GM12864 (cell line): ENCODE measurements at places on chromosomes 16 and 17.

GRCh38 chr16:8505327-8505991, 84.9 kb downstream of the TMEM114 start:
- DNase-seq = no peak

DNA sequence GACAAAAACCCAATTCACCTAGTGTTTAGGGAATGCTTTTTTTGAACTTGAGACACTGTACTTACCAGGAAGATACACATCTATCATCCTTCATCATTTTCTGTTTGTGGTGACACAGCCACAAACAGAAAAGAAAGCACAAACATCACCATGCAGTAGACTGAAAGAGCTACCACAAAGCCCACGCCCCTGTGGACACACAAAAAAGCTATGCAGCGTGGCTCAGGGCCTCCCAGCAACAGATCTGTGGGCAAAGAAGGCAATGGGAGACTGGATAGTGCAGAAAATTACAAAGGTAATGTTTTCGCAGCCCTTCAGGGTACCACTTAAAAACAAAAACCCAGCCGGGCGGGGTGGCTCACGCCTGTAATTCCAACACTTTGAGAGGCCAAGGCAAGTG, 9.6 kb downstream of the COTL1 start:
- no peak for DNase-seq

DNA sequence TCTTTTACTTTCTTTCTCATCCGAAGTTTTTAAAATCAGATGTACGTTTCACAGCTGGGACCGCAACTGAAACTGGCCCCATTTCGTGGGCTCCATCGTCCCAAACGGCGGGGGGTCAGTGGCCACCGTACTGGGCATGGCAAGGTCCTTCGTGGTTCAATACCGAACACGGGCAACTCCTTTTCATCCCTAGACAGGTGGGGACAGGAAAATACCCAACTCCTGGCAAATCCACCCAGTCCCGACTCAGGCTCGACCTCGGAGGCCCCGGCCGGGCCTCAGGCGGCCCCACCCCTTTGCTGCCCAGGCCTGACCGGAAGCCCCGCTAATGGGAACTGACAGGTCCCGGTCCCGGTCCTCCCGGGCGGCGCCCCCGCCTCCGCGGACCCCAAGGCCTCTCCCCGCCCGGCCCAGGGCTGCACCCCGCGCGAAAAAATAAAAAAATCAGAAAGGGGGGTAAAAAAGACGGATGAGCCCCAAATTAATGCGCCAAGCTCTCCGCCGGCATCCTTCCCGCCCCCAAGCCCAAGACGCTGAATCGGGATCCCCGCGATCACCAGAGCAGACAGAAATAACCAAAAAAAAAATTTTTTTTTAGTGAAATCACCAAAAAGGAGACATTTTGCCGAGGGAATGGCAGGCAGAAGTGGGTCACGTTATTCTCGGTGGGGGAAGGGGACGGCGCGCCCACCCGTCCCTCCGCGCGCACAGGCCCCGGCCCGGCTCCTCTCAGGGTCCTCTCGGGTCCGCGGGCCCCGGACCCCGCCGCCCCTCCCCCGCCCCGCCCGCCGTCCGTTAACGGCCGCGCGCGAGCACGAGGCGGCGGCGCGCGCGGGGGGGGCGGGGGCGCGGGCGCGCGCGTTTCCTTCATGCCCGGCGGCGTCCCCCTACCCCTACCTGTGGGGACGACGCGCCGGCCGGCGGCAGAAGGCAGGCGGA, 562 bp downstream of the ZC3H7A start:
- DNase-seq = no peak

DNA sequence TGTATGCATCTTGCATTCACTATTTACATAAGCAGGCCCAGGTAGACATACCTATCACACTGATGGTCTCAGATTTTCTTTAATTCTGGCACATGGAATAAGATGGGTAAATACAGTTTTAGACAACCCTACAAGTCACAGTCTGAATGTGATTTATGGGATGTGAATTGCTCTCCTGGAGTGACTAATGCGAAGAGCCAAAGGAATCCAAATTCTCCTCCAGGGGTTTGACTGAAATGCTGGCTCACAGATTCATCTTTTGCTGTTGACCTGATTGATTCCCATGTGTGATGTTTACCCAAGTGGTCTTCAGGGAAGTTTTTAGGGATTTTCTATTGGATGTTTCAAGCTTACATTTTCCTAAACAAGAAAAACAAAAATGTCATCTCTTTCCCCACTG, 277.9 kb upstream of the MON1B start:
- no peak for DNase-seq

GRCh38 chr16:797120-797420, 3.5 kb downstream of the GNG13 start:
- no peak for DNase-seq

DNA sequence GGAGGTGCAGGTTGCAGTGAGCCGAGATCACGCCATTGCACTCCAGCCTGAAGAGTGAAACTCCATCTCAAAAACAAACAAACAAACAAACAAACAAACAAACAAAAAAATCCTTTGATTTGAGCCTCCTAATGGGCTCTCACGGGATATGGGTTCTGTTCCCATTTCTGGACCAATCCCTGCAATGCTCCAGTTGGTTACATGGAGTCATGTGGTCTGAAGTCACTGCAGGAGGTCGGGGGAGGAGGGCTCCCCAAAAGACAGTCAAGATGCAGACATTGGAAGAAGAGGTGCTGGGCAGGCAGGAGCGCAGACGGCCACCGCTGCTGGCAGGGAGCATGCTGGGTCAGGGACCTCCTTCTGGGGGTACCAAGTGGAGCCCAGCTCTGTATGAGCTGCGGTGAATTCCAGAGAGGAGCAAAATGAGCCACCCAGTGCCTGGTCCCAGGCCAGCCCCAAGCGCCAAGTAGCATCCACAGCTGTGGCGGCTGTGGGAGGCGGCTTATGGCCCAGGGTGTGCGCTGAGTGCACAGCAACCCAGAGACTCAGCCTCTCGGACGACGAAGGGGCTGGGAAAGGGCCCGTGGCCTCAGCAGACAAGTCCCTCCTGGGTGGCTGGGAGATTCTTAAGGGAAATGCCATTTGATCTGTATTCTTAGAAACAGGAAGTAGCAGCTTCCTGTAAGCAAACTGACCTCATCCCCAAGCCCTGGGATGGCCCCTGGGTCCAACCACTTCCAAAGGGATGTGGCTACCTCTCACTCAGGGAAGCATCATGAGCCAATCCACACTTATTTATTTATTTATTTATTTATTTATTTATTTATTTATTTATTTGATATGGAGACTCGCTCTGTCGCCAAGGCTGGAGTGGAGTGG, 19.6 kb upstream of the ATP2A3 start:
- DNase-seq = no peak

- DNase-seq = no peak
Measured at GRCh38 chr16:55031481-55031880, 100.8 kb downstream of the IRX5 start.

GRCh38 chr17:35192708-35193107, 1.5 kb downstream of the SLC35G3 start:
- no peak for DNase-seq

- no peak for DNase-seq
Measured at GRCh38 chr16:84790301-84790700, 29.5 kb upstream of the CRISPLD2 start.

DNA sequence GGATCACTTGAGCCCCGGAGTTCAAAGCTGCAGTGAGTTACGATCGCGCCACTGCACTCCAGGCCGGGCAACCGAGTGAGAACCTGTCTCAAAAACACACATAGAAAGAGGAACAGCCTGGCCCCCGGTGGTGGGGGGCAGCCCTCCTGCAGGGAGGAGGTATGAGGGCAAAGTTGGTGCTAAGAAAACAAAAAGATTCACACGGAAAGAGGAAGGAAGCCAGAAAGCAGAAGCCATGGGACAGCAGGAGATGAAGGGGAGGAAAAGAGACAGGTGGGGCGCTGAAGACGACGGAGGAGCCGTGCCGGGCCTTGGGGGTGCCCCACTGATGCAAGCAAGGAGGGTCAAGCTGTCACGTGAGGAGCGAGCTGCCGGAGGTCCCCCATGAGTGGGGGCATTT, 8.2 kb upstream of the C16orf74 start:
- DNase-seq = no peak

DNA sequence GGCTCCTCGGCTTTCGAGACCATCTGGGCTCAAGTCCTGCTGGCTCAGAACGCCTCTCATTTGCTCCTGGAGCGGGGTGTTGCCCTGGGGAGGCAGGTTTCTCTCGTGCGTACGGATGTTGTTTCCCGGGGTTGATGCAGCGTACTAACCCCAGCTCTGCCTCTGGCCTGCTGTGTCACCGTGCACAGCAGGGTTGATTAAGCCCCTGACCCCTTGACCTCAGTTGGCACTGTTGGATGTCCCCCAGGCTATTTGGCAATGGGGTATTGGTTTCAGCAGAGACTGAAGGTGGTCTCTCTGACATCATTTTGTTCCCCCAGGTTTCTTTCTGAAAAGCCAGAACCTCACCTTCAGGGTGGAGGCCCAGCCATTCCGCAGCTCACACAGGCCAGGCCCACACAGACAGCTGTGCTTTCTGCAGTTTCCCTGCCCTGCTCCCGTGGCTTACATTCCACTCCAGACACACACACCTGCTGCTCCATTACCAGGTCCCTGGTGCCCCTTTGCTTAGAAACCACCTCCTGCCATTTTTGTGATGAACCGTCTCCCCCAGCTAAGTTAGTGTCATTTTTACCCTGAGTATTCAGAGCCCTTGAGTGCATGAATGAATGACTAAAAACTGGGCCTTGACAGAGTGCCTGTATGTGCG, 233.5 kb downstream of the CCDC182 start:
- DNase-seq = no peak

DNA sequence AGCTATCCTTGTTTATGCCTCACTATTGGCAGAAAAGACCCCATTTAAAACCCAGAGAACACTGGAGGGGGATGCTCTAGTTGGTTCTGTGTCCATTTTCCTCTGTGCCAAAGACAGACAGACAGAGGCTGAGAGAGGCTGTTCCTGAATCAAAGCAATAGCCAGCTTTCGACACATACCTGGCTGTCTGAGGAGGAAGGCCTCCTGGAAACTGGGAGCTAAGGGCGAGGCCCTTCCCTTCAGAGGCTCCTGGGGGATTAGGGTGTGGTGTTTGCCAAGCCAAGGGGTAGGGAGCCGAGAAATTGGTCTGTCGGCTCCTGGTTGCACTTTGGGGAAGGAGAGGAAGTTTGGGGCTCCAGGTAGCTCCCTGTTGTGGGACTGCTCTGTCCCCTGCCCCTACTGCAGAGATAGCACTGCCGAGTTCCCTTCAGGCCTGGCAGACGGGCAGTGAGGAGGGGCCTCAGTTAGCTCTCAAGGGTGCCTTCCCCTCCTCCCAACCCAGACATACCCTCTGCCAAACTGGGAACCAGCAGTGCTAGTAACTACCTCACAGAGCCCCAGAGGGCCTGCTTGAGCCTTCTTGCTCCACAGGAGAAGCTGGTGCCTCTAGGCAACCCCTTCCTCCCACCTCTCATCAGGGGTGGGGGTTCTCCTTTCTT, 56.1 kb downstream of the IGF2BP1 start:
- DNase-seq = no peak

GRCh38 chr16:76265434-76266045, 11.7 kb upstream of the CNTNAP4 start:
- DNase-seq = peak; percentile 8

GRCh38 chr17:4999430-5000093, 1.8 kb downstream of the KIF1C start:
- DNase-seq = no peak

DNA sequence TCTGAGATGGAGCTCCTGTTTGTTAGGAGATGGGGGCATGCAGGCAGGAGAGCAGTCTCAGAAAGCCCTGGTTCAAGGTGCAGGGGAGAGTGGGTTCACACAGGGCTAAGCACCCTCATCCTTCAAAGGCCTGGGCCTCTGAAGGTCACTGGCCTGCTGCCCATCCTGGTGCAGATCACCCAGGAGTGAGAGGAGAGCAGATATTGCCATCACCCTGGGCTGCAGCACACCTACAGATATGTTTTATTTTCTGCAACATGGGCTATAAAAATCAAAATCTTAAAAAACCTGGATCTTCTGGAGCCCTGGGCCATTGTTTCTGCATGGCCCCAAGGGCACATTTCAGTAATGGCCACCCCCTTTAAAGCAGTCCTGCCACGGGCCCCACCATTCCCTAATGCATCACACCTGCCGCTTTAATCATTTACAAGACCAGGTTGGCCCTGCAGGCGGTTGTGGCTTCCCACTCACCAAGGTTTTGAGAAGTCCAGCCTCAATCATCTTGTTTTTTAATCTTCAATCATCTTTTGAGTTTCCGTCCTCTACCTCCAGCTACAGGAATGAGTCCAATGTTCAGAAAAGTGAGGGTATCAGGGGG, 20.4 kb upstream of the NUP93 start:
- no peak for DNase-seq

- DNase-seq = no peak
Measured at GRCh38 chr16:65294165-65294564, 172.3 kb upstream of the CDH11 start.

DNA sequence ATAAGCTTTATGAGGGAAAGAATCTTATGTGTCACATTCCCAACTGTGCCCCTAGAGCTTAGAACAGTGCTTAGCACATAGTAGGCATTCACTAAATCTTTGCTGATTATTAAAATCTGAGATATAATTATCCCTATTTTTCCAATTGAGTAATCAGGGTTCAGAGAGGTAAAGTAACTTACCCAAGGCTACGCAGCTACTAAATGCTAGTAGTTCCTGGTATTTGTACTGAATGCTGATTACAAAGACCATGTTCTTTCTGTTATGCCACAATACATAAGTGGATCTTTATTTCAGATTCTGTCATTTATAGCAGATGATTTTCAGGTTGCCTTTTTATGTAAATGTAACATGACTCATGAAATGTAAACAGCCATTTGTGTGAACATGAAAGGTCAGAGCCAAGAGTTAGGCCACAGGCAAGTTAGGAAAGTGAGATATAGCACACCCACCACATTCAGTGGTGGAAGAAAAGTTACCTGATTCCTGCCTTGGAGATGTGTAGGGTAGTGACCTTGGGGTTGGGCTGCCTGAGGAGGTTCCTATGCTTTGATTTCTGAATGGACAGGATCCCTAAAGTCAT, 77.2 kb downstream of the FTO start:
- no peak for DNase-seq

DNA sequence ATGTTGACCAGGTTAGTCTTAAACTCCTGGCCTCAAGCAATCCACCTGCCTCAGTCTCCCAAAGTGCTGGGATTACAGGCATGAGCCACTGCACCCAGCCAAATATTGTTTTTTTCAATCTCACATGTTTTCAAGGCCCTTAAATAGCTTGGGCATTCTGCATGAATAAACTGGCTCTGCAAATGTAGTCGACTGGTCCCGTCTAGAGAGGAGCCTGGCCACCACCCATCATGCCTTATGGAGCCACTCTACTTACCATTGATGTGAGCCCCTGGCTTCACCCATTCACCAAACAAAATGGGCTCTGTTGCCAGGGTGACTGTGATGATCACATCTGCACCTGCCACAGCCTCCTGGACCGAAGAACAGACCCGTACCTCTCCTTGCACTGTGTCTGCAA, 10.8 kb downstream of the CRYM start:
- no peak for DNase-seq

DNA sequence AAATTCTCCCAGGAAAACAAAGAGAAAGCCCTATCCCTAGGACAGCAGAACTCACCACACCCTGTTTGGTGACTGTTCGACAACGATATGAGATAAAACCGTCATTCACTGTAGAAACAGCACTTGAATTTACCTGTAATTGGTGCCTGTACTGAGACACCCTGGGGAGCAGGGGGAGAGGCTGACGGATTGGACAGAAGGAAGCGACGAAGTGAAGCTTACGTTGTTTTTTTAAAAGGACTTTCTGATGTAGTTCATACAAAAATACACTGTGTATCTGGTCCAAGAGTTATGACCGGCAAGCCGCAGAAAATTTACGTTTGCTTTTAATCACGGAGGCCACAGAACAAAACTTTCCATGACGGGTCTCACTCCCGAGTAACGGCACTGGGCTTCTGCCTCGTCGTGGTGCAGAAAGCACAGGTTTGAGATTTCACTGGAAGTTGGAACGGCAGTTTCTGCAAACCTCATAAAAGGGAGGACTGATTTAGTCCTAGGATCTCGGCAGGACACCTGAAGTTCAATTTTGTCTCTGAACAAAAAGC, 9.7 kb downstream of the NXN start:
- DNase-seq = no peak
